CD4-positive, alpha-beta T cell treated with Interleukin-4 for 4 hours (primary cell): ENCODE measurements at places on chromosomes 16 and 17.
A peak's percentile ranks its signal among the peaks of the same experiment; 100 is the strongest.

GRCh38 chr16:1206786-1207185, 18.3 kb downstream of the TPSG1 start:
- DNase-seq = no peak

DNA sequence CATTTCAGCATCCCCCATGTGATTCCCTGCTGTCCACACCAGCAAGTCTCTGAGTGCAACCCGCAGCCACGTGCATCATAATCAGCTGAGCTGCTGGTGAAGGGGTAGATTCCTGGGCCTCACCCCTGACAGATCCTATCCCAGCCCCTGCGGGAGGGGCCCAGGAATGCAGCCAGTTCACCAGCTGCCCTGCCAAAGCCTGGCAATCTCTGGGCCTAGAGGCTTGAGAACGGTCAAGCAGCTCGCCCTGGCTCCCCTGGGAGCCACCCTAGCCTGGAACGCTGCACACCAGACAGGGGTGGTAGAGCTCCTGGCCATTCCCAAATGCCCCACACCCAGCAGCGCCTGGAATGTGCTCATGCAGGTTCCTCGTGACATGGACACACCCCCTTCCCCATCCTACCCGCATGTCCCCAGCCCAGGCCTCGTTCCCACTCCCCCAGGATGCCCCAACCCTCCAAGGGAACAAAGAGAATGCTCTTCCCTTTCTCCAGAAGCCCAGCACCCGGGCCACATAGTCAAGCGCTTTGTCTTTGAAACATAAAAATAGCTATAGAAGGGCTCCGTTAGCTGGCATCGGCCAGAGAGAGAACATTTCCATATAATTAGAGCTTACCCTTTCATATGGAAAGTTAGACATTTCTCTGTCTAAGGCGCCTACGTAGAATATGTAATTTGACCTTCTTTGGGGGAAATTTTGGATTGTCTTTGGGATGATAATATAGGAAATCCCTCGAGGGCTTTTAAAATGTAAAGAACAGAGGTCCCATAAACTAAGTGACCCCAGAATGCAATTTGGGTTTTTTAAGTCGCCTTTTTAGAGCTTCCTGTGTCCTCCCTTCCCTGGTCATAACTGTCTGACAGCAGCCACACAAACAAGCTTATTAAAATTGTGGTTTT, 3.4 kb downstream of the CEP295NL start:
- no peak for DNase-seq

GRCh38 chr17:8979715-8980114, 14.2 kb upstream of the PIK3R5 start:
- no peak for DNase-seq

GRCh38 chr17:34246881-34247280, 8.2 kb upstream of the CCL2 start:
- no peak for DNase-seq

DNA sequence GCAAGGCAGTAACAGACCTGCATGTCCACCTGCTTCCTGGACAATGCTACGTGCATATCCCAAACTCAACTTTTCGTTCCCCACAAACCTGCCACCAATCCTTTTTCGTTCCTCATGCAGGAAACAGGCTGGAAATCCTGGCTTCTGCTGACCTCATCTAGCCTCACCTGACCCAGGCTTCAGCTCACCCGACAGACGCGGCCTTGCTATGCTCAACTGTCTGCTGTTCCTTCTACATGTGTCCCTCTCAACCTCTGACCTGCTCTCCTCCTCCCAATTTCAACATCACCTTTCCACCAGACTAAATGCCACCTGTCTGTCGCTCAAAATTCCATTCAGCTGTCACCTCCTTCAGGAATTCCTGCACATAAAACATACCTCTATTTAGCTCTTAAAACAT, 44.5 kb downstream of the XPO6 start:
- no peak for DNase-seq

DNA sequence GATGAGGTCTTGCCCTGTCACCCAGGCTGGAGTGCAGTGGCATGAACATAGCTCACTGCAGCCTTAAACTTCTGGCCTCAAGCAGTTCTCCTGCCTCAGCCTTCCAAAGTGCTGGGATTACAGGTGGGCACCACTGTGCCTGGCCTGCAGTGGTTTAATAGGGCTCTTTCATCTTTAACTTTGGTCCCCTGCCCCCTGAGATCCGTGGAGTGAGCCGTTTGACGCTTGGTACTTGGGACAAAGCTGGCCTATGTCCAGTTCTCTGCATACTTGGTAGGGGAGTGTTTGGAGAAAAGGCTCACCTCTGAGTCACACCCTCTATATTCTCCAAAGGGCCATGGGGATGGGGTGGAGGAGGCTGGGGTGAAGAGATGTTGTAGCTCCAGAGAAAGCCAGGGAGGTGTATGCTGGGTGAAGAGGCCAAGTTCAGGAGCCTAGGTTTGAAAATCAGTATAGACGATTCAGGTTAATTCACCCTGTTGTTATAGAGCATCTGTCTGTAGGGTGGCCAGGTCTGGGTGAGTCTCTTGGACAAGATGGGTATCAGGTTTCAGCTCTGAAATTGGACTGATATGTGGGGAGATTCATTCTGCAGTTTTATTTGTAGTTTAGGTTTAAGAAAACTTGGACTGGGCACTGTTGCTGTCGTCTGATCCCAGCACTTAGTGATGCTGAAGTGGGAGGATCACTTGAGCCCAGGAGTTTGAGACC, 17.6 kb downstream of the ABCC1 start:
- no peak for DNase-seq

DNA sequence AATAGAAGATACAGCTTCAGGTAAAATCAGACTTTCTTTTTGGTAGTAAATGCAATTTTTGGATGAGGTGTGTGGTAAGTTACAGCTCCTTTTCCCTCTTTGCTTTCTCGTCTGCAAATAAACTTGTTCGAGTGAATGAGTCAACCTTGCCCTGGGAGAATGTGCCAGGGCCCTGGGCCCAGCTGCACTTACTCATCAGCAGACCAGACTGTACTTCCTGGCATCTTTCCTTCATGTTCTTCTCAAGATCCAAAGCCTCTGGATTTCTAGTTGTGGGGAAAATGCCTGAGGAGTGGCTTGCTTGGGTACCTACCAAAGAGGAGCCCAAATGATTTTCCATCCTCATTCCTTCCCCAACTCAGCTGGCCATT, 5.4 kb upstream of the G6PC1 start:
- no peak for DNase-seq

DNA sequence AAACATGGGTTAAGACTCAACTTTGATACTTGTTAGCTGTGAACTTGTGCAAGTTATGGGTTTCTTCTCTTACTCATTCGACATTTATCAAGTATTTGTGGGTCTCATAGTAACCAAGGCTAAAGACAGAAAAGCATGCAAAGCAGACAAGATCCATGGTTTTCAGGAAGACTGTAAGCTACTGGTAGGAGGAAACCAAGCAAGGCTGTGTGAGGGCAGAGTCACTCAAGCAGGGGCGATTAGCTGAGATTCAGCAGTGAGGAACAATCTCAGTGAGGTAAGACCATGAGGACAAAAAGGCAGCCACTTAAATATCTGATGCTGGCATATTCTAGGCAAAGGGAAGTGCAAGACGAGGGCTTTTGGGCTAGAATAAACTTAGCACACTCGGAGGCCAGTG, 29.5 kb downstream of the MBTD1 start:
- no peak for DNase-seq

- no peak for DNase-seq
These were observed 2254.6 kb downstream of the TP53TG3F start for GRCh38 chr16:35713762-35714650.

GRCh38 chr16:76201385-76201784, 75.8 kb upstream of the CNTNAP4 start:
- DNase-seq = no peak

DNA sequence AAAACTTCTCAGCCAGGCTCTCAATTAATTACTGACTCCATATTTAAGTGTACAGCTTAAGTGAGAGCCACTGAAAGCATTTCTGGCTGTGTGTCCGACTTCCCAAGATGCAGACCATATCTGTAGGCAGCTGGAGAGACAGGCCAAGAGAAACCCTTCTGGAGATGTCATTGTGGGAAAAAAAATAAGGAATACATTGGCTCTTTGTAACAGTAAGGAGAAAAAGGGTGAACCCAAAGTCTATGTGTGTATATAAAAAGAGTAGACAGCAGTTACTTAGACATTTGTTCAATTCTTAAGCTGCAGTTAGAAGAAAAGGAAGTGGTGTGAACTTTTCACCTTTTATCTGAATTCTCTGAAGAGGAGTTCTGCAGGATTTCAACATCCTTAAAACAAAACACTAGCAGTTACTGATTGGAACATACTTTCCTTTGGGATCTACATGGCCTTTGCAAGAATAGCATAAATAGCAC, 21.7 kb downstream of the FAM117A start:
- DNase-seq = peak; percentile 42

DNA sequence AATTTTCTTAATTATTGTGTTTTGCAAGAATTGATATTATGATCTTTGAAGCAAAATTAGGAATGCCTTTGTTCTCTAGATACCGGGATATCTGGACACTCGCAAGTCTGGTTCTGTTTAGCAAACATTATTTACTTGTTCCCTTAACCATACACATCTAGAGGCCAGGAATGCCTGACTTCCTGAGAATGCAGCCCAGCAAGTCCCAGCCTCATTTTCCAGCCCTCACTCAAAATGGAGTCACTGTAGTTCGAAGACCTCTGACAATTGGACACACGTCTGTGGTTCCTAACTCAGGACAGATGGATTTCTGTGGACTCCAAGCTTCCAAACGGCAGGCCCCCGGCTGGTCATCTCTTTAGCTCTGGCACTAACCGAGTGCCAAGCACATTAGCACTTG, 355.4 kb upstream of the RBFOX1 start:
- DNase-seq = no peak

GRCh38 chr16:29898804-29899515, 390 bp downstream of the SEZ6L2 start:
- DNase-seq = no peak

- DNase-seq = no peak
These were observed 84.6 kb upstream of the GRIN2A start for GRCh38 chr16:10266809-10267208.

GRCh38 chr16:58063377-58064076, 38.0 kb downstream of the MMP15 start:
- DNase-seq = no peak

GRCh38 chr16:26951950-26952349, 114.8 kb upstream of the C16orf82 start:
- no peak for DNase-seq

DNA sequence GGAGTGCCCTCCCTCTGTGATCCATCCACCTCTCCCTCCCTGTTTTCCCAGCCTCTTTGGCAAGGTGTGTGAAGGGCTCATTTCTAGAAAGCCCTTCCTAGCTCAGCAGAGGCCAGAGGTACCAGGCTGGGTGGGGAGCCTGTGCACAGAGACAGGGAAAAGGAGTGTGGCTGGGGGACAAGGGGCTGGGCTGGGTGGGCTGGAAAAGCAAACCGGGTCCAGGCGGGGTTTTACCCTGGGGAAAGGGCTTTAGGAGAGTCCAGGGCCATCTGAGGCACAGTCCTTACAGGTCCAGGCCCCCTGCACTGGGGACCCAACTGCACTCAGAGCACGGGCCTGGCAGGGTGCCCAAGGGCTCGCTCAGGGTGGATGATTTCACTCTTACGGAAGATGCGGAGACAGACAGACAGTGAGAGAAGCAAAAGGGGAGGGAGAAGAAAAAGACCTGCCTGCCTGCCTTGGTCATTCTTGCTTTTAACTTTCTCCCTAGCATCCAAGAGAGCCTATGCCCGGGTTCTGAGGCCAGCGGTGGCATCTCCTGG, 7.0 kb downstream of the CRHR1 start:
- DNase-seq = no peak

DNA sequence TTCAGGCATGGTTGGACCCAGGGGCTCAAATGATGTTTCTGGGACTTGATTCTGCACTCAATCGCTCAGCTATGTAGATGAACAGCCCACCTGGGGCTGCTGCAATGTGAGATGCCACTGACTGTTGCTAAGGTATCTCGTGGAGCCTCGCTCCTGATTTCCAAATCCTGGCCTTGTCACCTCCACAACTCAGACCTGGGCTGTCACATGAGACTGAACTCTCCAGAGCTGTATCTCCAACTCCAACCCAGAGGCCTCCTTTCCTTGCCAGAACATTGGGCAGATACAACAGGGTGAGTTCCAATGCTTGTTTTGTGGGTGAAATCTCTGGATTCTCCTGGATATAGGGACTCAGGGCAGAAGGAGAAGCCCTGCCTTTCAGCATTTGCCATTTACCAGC, 79.5 kb downstream of the GNAO1 start:
- DNase-seq = no peak

GRCh38 chr16:1543085-1543896, 9.8 kb downstream of the TMEM204 start:
- DNase-seq = peak; percentile 51

DNA sequence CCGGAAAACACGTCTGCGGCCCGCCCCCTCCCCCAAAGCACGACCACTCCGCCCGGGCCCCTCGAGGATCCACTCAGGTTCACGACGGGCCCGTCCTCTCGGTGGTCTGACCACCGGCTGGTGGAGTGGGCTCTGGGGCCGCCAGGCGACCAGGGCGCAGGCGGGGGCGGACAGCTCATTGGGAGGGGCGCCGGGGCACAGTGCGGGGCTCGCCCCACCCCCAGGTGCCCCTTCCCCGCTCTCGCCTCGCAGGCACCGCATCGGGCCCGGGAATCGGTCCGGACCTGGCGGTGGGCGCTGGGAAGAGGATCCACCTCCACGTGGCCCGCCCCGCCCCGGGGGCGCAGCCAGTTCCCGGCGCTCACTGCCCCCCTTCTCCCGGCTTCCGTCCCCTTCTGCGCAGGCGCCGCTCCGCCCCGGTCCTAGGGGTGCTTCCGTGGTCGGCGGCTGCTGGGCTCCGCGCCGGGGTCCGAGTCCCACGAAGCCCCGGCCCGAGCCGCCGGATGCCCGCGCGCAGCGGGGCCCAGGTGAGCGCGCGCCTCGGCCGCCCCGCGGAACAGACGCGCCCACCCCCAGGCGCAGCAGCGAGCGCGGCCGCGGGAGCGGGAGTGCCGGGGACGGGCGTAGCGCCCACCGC, at the start of gene MPG:
Gene MPG, plus strand, starts transcription at position 419 of the 637 bp plus-strand sequence. Its CDS starts 85 bp downstream, at position 504.
- DNase-seq = peak; percentile 72

GRCh38 chr16:52963212-52963854, 89.4 kb downstream of the CHD9NB start:
- DNase-seq = no peak

- no peak for DNase-seq
These were observed 104.0 kb upstream of the CDH5 start for GRCh38 chr16:66262253-66263167.

- DNase-seq = no peak
These were observed 785.5 kb upstream of the RBFOX1 start for GRCh38 chr16:6547131-6547530.

- no peak for DNase-seq
These were observed 22.3 kb downstream of the MAP3K14 start for GRCh38 chr17:45294506-45294905.

GRCh38 chr16:49351096-49351487, 22.5 kb upstream of the C16orf78 start:
- DNase-seq = no peak
